ENCODE measurements at places on chromosomes 2 and 18. TPM values are rescaled to one million over a fixed set of nuclear protein-coding genes. Genes with fewer than 3 reads are reported as not detected.

The SERPINB4 gene
- total RNA-seq: not detected

The ZFP36L2 gene
- 60.2 TPM for total RNA-seq

The ITPRIPL1 gene
- 0.99 TPM for total RNA-seq

DNA sequence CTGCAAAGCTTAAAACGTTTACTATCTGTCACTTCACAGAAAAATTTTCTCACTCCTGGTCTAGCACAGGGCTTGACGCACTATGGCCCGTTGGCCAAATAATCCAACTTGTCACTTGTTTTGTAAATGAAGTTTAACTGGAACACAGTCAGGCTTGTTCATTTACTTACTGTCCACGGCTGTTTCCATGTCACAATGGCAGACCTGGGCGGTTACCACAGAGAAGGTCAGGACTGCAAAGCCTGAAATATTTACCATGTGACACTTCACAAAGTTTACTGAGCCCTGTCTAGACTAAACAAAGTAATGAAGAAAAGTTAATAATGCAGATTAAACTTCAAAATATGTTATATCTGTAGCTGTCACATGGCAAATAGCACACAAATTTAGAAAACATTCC, 273.0 kb upstream of the GYPC start:
- DNase-seq: no peak

- DNase-seq: no peak
Measured at GRCh38 chr2:201246280-201246679, 14.1 kb upstream of the CASP8 start.

DNA sequence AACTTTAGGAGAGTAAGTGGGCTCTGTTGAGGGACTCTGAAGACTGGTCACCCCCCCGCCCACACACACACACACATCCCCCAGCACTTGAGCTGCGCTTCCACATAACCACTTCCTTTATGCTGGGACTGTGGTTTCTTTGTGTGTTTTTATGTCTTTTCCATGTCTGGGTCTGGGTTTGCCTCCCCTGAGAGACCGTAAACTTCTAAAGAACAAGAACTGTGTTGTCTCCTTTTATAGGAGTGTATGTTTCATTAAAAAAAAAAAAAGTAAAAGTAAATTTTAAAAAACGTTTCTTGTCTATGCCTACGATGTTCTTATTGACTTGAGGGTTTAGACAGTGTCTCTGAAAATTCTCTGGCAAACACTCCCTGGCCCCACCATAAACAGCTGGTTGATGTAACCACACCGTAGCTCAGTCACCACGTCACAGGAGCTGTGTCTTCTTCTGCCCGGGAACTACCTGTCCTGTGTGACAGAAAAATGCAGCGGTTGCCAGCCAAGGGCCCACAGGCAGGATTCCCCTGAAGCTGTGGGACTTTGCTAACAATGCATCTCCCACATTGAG, 68.0 kb downstream of the KLHL29 start:
- no peak for DNase-seq
